ENCODE measurements at places on chromosomes 6 and 20.

GRCh38 chr20:24993337-24994185, 1.0 kb upstream of the APMAP start:
- no peaks in the 10 kb centered on the region for H3K36me3 ChIP-seq
- peak overlapping the region; percentile 96 for H3K27ac ChIP-seq
- H3K4me1 ChIP-seq: peaks cover 19% of the 10 kb centered on the region
- peak overlapping the region; percentile 74 for H3K4me3 ChIP-seq

DNA sequence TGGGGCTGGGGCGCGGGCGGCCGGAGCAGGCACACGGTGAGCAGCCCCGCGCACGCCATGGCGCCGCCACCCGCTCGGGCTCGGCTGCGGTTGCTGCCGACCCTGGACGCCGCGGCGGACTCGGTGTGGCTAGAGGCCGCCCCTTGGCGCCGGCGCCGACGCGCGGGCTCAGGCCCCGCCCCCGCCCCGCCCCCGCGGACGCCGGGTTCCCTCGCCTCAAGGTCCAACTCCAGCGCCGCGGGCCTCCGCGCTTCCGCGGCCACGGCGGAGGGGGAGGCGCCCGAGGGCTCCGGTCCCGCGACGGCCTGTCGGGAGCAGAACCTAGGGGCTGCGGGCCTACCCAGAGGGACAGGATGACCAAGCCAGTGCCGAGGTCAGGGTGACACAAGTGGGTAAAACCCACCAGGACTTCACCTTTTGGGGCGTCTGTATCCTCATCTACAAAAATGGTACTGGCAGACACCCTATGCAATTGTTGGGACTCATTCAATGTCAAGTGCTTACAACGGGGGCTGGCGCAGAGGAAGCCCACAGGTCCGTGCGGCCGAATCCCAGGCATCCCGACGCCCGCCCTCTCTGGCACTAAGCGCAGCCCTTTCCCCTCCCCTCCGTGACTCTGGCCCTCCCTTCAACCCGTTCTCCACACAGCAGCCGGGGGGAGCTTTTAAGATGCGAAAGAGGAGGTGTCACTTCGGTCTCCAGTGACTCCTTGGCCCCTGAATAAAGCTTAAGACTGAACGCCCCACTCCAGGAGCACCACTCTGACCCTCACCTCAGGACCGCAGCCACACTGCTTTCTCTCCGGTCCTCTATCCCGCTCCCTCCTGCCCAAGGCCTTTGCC, at the start of gene NECAB3:
NECAB3 (minus strand) TSS at position 135 of the 842 bp plus-strand sequence; CDS start at position 59, 76 bp downstream.
- peak within 1 kb of the TSS; percentile 88 for H3K27ac ChIP-seq
- no peaks in the 10 kb centered on the region for H3K36me3 ChIP-seq
- DNase-seq: peak; percentile 90
- H3K4me3 ChIP-seq: peak within 1 kb of the TSS; percentile 62
- peaks cover 38% of the 10 kb centered on the region for H3K4me1 ChIP-seq

GRCh38 chr20:53900380-53900999, 169.9 kb downstream of the BCAS1 start:
- H3K36me3 ChIP-seq: no peaks in the 10 kb centered on the region
- no peak overlapping the region for H3K4me3 ChIP-seq
- H3K4me1 ChIP-seq: peaks cover 44% of the 10 kb centered on the region
- DNase-seq: no peak

DNA sequence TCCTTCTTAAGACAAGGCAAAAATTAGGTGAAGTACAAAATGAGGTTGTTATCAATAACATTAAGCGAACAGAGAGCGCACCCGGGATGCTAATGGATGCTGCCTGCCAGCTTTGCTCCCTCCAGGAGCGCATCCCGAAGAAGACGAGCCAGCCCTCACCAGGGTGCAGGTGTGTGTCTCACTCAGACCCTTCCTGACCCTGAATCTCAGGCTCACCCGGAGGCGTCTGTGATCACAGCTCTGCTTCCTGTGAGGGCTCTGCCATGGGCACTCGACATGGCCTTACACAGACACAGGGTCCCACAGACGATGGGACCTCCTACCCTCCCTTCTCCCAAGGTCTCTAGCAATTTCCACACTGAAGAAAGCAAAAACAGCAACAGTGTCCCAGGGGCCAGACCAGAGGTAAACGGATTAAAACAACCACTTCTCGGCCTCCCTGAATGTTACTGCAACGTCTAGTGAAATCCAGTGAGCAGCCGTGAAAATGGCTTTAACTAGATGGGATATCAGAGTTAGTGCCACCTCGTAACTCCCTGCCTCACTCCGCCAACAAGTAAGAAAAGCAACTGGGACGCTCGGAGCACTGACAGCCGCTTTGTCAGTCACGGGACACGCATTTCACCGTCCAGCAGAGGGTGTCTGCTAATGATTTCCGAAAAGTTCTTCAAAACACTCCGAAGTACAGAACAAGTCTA, 11.7 kb downstream of the ZBTB46 start:
- no peak for DNase-seq
- H3K4me1 ChIP-seq: peaks cover 33% of the 10 kb centered on the region
- H3K27me3 ChIP-seq: no peaks in the 10 kb centered on the region
- H3K4me3 ChIP-seq: no peak overlapping the region
- H3K27ac ChIP-seq: peak overlapping the region; percentile 50

DNA sequence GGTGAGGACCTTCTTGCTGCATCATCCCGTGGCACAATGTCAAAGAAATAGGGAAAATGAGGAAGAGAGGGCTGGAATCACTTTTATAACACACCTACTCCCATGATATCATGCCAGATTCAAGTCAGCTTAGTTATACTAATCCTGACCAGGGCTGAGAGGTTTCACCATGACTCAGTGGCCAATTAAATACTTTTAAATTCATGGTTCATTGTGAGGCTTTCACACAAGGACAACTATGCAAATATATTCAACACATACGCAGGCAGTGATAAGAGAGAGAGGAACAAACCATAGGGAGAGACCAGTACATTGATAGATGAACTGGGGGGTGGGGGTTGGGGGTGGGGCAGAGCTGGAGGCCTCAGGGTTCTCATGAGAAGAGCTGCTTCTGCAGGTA, 313.1 kb downstream of the LRFN2 start:
- H3K4me3 ChIP-seq: no peak overlapping the region
- H3K27ac ChIP-seq: no peak overlapping the region
- H3K36me3 ChIP-seq: no peaks in the 10 kb centered on the region

Measured in heart left ventricle (tissue), 16 donors.